Activated naive CD4-positive, alpha-beta T cell treated with Interleukin-2 at 50 U/mL for 16 hours (primary cell): ENCODE measurements at places on chromosomes 16 and 17.

- no peak for DNase-seq
Observed at GRCh38 chr17:55758171-55758570, 7.3 kb downstream of the PCTP start.

DNA sequence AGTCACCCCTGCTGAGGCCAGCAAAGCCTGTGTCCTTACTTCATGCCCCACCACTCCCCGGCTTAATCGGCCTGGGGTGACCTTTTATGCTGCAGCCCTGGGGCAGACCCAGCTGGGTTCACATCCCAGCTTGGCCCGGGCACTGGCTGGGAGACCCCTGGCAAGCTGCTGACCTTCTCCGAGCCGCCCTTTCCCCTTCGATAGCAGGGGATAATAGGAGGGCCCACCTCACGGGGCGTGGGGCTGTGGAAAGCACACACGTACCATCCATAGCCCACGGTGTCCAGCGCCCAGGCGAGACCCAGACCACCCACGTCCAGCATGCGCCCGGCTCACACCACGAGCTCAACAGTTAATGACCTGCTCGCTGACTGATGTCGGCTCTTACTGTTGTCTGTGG is 26.8 kb downstream of the TBC1D16 start:
- no peak for DNase-seq

GRCh38 chr17:80446645-80447405 is 29.6 kb downstream of the NPTX1 start:
- DNase-seq: no peak

DNA sequence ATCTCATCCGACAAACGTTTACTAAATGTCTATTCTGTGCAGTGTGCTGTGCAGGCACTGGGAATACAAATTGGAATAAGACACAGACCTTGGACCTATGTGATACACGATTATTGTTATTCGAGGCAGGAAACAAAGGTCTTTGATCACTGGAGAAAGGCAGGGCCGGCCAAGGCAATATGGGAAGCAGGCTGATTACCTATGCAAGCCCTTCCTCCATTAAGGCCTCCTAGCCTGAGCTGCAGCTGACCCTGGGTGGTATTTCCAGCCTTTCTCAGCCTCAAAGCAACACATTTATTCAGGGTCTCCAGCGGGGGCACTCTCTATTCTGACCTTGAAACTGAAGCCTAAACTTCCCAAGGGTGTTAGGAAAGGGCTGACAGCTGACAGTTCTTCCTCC is 13.4 kb downstream of the ST6GALNAC1 start:
- no peak for DNase-seq

DNA sequence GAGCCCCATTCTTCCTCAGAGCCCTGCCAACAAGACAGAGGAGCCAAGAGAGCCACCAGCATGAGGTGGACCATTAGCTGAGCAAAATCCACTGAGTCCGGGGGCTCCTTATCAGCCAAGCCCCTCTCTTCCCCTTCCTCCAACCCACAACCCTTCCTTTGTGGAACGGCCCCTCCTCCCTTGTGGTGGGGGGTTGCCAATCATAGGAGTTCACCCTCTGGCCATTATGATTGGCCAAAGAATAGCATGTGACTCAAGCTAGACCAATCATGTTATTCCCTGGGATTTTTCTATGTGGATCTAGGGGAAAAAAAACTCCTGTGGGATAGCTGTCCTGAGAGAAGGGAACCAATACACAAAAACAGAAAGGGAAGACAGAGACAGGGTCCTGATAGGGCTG is 120.5 kb downstream of the C16orf95 start:
- DNase-seq: no peak

DNA sequence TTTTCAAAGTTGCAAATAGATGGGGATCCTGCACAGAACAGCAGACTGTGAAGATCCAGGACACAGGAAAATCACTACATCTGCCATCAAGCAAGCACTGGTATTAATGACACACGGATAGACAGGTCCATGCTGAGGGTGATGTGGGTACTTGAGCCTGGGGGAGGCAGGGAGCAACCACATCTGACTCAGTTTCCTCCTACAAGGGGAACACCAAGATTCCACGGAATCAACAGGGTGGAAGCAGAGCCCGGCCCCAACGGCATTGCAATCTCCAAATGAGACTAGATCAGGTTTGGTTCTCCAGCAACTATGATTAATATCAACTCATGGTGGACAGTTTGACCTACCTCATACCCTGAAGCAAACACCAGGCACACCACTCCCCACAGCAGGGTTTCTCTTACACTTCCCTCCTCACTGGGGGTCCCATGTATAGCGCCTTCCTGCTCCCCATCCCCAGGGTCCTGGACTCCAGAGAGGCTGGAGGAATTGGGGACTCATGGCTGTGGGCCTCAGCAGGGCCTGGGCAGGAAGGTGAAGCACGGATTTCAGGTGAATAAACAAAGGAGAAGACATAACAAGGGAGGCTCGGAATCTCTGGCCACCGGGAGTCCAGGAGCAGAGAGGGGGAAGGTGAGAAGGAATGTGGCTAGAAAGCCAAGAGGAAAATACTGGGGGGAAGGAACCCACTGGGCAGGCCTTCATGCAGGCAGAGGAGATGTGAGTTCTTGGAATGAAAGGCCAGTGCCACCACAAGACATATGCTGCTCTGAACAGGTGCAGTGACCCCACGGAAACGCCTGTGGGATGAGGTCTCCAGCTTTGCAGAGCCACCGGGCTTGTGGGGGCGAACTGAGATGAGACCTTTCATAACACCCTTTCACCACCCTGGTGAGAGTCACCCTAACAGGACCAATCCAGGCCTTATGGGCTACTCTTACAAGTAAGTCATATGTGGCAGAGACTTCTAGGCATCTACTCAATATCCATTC is 29.5 kb upstream of the PIK3R6 start:
- DNase-seq: no peak

DNA sequence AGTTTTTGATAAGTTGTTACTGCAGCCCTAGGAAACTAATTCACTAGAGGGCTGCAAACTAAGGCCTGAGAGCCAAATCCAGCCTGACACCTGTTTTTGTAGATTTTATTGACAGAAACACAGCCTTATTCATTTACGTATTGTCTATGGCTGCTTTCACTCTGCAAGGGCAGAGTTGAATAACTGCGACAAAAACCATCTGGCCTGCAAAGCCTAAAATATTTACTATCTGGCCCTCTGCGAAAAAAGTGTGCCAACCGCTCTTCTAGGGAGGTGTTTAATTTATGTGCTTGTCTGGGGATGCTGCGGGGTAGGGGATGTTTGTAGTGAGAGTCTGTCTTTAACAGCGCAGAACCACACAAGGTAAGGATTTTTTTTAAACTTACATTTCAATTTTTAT is 165.0 kb upstream of the RBFOX1 start:
- no peak for DNase-seq

DNA sequence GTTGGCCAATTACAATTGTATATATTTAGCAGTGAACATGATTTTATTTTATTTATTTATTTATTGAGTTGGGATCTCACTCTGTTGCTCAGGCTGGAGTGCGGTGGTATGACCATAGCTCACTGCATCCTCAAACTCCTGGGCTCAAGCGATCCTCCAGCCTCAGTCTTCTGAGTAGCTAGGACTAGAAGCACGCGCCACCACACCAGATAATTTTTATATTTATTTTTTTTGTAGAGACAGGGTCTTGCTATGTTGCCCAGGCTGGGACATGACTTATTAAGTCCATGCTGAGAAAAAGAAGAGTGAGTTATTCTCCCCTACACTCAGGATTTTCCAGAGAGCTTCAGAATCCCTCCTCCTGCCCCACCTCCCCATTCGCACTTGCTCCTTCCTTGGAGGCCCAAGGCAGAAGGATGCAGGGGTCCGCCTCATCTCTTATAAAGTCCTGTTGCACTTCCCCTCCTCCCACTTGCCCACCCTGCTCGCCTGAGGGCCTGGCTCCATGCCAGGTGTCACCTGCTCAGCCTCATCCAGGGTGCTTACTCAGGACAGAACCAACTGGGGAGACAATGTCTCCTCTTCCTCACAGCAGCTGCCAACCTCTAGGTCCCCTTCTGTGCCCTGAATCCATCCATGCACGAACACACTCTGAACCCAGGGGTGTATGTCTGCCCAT is 16.1 kb upstream of the SP2 start:
- DNase-seq: no peak

DNA sequence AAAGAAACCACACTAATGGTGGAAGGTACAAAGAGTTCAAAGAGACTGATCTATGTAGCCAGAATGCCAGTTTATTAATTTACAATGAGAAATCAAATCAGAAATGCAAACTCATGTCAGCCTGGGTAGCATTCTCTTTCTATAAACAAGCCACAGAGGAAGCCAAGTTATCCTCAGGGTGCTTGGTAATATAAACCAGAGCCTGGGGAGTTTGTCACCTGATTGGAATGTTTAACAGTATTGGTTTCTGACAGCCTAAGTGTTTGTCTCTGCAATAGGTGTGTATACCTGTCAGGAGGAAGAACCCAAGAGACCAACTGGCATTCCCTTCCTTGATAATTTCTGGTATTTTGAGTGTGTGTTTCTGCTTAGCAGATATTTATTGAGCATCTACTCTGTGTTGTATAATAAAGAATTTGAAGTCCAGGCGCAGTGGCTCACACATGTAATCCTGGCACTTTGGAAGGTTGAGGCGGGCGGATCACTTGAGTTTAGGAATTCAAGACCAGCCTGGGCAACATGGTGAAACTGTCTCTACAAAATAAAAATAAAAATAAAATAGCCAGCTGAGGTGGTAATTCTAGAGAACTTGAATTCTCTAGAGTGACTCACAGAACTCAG is 3.1 kb upstream of the C17orf58 start:
- no peak for DNase-seq

- peak; percentile 34 for DNase-seq
Observed at GRCh38 chr17:58153046-58153445, 4.9 kb downstream of the OR4D1 start.

DNA sequence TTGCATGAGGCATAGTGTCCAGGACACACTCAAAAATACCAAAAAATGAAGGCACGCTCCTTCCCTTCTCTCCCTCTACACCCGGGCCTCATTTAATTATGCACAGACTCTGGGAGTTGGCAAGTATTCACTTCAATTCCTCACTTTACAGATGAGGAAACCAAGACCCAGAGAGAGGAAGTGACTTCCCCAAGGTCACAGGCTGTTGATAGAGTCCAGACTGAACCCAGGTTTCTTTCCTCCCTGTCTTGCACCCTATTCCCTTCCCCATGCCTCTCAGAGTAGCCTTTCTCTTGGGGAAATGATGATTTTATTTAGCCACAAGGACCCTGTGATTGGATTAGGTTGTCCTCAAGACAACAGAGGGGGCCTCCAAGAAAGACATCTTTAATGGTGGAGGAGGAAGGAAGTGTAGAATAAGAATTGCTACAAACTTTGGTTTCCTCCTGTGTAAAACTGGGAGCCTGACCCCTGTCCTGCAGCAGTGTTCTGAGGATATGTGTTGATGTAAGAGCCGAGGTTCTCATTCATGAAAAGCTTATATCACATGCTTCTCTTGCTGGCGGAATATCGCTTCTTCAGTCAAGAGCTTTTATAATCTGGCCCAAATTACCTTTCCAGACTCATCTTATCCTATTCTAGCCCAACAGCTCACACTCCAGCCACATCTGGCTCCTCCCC is 48.8 kb upstream of the SIAH1 start:
- DNase-seq: no peak

DNA sequence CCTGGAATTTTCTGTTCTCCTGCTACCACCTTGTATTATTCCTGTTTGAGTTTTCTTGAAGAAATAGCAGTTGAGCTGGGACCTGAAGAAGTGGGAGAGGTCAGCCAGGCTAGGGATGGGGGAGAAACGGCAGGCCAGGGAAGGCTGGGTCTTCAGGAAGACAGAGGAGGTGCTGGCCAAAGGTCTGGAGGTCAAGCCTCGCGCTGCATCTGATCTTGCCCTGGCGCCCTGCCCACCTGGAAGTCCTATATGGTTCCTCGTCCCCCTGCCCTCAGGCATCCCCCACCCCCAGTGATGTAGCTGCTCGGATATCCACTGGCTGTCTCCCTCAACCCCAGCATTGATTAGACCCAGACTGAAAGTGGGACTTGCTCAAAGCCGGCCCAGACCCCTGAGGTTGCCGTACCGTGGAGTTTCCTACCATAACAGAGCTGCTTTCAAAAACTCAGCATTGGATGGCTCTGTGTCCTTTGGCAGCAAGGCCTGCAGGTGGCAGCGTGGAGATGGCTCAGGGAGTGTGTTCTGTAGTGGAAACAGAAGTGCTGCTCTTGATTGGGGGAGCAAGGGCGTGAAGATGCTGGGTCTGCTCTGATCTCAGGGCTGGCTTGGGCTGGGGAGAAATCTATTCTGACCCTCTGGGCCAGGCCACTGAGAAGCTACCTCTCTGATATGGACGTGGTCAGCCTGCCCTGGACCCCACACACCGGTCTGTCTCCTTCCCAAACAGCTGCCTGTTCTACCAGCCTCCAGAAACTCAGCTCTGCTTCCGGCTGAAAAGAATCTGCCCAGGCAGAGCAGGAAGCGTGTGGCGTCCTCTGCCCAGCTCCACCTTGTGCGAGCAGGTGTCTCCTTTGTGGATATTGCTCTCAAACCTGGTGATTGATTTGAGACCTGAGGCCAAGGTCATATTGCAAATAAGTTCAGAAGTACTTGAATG is 107.0 kb upstream of the CACNG5 start:
- DNase-seq: peak; percentile 41

- no peak for DNase-seq
Observed at GRCh38 chr16:51624080-51624775, 473.2 kb upstream of the SALL1 start.

DNA sequence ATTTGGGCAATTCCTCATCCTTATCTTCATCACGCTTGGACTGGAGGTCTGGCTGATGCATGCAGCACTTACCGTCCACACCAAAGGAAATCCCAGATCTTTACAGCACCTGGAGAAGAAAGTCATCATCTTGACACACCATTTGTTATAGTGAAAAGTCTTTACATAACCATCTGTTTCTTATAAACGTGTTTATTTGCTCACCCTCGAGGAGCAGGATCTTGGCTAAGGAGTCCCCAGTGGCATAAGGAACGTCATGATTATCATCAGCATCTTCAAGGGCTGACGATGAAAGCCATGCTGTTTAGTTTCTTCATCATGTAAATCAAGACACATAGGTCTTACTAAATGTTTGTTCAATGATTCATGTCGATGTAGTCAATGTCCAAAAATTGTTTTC is 248.8 kb upstream of the ELAC2 start:
- no peak for DNase-seq
